ENCODE measurements at places on chromosomes 3 and 15.

- no peak for DNase-seq
Observed at GRCh38 chr15:52102463-52102862, 10.1 kb downstream of the BCL2L10 start.

- no peak for DNase-seq
Observed at GRCh38 chr15:90067953-90068606, 34.2 kb downstream of the IDH2 start.

DNA sequence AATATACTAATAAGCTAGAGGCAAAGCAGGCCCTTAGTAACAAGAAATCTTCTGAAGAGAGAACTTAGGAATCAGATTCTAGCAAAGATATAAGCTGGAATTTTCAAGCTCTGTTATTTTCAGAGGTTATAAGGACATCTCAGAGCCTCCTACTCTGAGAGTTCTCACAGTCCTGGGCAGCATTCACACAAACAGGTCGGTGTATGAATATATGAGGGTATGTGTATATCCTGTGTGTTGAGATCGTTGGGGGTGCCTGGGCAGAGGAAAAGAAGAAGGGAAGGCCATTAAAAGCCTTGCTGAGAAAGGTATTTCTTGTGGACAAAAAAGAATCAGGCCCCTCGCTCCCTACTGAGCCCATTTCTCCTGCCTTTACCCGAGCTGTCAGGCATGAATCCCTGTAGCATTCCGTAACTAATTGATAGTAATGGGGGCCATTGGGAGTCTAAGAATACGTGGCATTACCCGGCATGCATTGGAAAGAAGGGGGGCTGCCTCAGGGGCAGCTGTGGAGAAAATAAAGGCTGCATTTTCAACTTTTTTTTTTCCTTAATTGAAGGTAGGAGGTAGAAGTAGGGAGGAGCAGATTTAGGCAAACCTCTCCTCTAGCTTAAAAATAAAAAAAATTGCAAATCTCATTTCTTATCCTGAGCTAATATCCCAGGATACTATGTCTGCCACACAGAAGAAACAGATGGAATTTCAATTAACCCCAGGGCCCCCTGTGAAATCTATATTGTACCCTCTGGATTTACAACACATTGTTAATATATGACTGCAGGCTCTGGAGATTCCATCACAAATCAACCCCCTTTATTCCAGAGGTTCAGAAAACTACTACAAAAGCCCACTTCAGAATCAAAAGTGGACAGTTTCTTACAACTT, 103.8 kb downstream of the GTPBP8 start:
- no peak for DNase-seq

- no peak for DNase-seq
Observed at GRCh38 chr3:161977063-161977462, 480.5 kb downstream of the OTOL1 start.

DNA sequence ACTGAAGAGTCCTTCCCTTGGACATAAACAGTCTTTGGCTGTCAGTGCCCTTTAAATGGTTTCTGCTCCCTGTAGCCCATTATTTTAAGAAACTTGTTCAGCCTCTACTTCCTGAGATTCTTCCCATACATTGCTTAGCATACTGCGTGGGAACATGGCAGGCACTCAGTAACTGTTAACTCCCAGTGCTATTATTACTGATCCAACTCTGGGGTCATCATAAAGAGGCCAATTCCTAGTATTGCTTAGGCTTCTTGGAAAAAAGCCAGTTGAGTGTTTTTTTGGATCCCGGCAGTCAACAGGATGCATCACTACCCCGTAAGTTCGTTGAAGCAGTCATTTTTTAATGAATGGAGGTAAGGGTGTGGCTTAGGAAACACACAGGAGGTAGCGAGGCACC, 206.2 kb upstream of the ADAMTS9 start:
- no peak for DNase-seq

GRCh38 chr3:116256843-116257485, 188.3 kb downstream of the LSAMP start:
- DNase-seq: no peak

DNA sequence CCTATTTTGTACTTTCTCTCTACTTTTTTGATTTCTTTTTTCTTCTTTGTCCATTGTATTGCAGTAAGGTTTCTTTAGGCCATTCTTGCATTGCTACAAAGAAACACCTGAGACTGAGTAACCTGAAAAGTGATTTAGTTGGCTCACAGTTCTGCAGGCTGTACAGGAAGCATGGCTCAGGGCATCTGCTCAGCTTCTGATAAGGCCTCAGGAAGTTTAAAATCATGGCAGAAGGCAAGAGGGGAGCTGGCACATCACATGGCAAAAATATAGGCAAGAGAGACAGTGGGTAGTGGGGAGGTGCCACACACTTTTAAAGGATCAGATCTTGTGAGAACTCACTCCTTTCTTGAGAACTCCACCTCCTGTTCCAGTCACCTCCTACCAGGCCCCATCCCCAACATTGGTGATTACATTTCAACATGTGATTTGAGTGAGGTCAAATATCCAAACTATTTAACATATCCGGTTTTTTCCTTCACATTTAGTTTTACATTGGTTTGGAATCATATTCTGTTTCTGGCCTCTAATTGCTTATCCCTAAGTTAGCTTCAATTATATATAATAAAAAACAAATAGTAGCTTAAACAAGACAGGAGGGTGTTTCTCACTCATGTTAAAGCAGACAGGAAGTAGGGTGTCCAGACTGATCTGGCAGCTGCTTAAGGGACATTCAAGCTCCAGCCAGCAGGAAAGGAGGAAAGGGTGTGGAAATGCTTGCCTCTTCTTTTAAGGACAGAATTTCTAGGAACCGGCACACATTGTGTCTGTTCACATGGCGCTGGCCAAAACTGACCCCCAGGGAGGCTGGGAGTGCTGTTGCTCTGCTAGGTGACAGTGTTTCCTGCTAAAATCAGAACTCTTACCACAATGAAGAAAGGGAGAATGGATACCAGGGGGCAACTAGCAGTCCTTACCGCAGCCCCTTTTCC, 28.8 kb upstream of the SKOR1 start:
- no peak for DNase-seq

GRCh38 chr3:74315291-74315690, 299.2 kb downstream of the CNTN3 start:
- no peak for DNase-seq

All from NCI-H345 (cell line).